A549 treated with ZK216348 at 1 μM for 4 hours (cell line): ENCODE measurements at places on chromosomes 12 and 14. TPM values are rescaled to one million over a fixed set of nuclear protein-coding genes. Genes with fewer than 3 reads are reported as not detected.

Gene KCNMB4
- 0.12 to 0.22 TPM (median 0.18 TPM) in 5 replicates for total RNA-seq

Gene RTN1
- total RNA-seq, result not detected in 5 replicates

Gene SLC7A7
- 16.5 to 21.7 TPM (median 19.0 TPM) in 5 replicates for total RNA-seq

Gene KCNC2
- not detected in 5 replicates for total RNA-seq

Gene AQP5
- total RNA-seq, result 0.09 TPM in 1 of 5 replicates, not detected in the others

Gene AKAP5
- total RNA-seq, result 0.27 to 0.68 TPM (median 0.41 TPM) in 5 replicates

Gene CDK17
- total RNA-seq, result 10.0 to 16.9 TPM (median 12.8 TPM) in 5 replicates

Gene CISTR
- not detected in 5 replicates for total RNA-seq

Gene FBXL14
- total RNA-seq, result 5.8 to 13.3 TPM (median 12.8 TPM) in 5 replicates

Gene PLBD2
- total RNA-seq, result 22.3 to 42.1 TPM (median 34.4 TPM) in 5 replicates

Gene CCDC92
- total RNA-seq, result 18.0 to 29.1 TPM (median 25.6 TPM) in 5 replicates

Gene FSCB
- total RNA-seq, result not detected in 5 replicates

Gene TAS2R13
- total RNA-seq, result not detected in 5 replicates

Gene MYL2
- 0.32 to 0.92 TPM (median 0.54 TPM) in 4 of 5 replicates, not detected in the other for total RNA-seq

Gene CLEC4E
- total RNA-seq, result 0.11 to 0.68 TPM (median 0.26 TPM) in 3 of 5 replicates, not detected in the others
